ENCODE measurements at places on chromosomes 5 and 9.

DNA sequence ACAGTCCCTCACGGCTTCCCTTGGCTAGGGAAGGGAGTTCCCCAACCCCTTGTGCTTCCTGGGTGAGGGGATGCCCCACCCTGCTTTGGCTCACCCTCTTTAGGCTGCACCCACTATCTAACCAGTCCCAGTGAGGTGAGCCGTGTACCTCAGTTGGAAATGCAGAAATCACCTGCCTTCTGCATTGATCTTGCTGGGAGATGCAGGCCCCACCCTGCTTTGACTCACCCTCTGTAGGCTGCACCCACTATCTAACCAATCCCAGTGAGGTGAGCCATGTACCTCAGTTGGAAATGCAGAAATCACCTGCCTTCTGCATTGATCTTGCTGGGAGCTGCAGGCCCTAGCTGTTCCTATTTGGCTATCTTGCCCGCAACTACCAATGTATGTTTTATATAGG is 44.7 kb downstream of the CCL28 start:
- DNase-seq: no peak

- no peak for DNase-seq
These were observed 142.0 kb downstream of the ZCCHC7 start for GRCh38 chr9:37262410-37262809.

DNA sequence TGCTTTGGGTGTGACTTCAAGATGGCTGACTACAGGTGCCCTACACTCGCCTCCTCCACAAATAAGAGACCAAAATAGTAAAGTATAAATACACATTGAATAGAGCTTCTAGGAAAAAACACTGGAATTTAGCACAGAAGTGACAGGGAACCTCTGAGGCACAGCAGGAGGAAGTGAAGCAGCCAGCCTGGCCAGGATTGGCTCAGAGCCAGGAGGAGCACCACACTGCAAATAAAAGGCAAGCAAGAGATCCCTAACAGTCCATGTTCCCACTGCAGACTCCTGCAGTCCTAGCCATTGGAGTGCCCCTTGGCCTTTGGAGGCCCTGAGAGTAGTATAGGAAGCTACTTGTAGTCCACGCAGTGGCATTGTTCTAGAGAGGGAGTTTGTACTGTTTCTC is 186.7 kb upstream of the TLX3 start:
- DNase-seq: no peak

DNA sequence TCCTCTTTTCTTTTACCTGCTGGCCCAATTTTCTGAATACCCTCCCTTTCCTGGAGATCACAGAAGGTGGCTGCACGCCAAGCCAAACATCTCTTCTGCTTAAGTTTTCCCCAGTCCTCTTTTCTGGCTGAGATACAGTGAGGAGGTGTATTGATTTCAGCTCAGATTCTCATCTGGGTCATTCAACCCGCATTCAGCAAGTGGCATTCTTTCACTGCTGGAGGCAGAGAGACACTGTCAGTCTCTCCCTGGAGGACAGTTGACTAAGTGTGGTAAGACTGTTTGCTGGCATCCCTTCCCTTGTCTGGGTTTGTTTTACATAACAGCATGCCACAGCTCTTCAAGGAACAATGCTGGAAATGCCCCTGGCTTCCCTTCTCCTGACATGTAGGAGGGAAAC is 60.5 kb downstream of the GABRG2 start:
- DNase-seq: no peak

DNA sequence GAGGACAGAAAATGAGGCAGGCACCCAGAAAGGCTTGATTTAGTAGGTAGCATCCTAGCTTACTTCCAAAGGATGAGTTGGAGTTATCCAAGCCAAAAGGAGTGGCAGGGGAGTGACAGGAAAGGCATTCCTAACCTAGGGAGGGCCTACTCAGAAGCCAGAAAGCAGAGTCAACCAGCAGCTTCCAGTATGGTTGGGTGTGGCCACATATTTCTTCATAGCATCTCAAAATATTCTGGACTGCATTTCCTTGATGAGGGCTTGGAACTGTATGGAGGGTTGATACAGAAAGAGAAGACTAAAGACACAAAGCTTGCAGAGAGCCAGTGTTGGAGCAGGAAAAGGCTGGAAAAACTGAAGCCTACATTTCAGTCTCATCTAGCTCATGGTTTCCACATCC is 656.8 kb upstream of the DMAC1 start:
- no peak for DNase-seq

GRCh38 chr5:4080370-4080769 is 484.7 kb downstream of the IRX1 start:
- no peak for DNase-seq

GRCh38 chr5:110106750-110107149 is 417.0 kb downstream of the MAN2A1 start:
- no peak for DNase-seq

- no peak for DNase-seq
These were observed 176.5 kb downstream of the SNX18 start for GRCh38 chr5:54693936-54694657.

DNA sequence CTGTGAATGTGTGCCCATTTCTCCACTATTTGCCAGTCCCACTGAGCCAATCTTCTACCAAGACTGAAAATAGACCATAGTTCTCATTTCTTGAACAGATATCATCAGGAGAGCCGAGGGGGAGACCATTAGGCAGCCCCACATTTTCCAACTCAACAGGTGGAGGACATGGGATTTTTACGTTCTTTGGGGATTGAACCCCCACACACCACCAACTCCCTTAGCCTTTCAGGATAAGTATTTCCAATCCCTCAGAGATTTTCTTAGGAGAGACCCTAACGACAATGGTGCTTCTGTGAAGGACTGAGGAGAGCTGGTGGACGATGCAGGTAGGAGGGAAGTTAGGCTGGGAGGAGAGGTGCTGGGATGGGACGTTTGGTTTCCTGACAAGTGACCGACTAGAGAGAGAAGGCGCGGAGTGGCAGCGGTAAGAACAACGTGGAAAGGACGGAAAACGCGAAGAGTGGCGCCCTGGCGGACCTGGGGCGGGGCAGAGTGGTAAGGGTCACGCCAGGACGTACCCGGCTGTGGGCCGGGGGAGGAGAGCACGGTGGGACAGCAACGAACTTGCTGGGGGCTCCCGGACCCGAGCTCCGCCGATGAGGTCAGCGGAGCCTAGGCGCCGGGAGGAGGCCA is 681 bp upstream of the CHSY3 start:
- DNase-seq: no peak

Data from stimulated activated naive CD4-positive, alpha-beta T cell treated with Interleukin-2 at 50 U/mL for 16 hours (primary cell).